Aorta (tissue), 5 donors: ENCODE measurements at places on chromosomes 16 and 17. TPM values are rescaled to one million over a fixed set of nuclear protein-coding genes. Genes with fewer than 3 reads are reported as not detected.
A peak's percentile ranks its signal among the peaks of the same experiment; 100 is the strongest.

Gene CD300E
- total RNA-seq: 2.8 TPM

Gene HOXB3
- total RNA-seq: 62.9 TPM

Gene PIRT
- 0.18 TPM for total RNA-seq

Gene KRT39
- total RNA-seq: not detected

GRCh38 chr17:57724026-57724728 is 20.9 kb downstream of the CCDC182 start:
- no peak for DNase-seq

DNA sequence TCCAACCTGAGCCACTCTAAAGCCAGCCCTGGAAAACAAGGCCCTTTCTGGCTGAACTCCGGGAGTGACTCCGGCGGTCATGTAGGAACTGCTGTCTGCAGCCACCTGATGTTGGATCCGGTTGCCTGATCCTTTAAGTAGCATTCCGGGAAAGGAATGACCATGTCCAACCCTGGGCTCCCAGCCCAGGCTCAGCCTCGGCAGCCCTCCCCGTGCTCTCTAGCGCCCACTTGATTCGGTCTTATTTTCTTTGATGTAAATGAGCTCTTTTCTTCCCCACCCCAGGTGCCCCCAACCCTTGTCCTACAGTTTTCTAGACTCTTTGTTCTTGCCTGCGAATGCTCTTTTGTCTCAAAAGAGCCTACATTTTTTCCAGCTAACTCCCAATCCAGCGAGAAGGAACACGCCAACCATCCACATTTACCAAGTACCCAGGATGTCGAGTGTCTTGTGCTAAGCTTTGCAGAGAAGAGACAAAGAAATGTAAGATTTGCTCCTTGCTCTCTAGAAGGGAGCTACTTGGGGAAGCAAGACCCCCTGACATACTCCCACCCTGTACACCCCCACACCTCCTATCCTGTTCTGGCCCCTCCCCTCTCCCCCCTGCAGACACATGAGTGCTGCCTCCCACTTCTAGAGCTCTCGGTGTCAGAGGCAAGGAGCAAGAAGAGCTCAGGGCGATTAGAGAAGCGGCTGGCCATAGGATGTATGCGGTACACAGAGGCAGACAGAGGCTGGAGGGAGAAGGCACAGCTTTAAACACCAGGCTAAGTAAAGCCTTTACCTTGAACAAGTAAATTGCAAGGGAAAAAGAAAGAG is 53.8 kb downstream of the COG7 start:
- DNase-seq: no peak

- DNase-seq: no peak
These were observed 63.5 kb downstream of the PCTP start for GRCh38 chr17:55814377-55814776.

DNA sequence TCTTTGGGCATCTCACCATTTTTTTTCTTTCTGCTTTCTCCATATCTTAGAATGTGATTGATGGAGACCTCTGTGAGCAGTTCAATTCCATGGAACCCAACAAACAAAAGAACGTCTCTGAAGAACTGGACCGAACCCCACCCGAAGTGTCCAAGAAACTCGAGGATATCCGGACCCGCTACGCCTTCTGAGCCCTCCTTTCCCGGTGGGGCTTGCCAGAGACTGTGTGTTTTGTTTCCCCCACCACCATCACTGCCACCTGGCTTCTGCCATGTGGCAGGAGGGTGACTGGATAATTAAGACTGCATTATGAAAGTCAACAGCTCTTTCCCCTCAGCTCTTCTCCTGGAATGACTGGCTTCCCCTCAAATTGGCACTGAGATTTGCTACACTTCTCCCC is 48.0 kb downstream of the SF3B3 start:
- DNase-seq: peak; percentile 27

- no peak for DNase-seq
These were observed 336.1 kb downstream of the MAF start for GRCh38 chr16:79264237-79265109.

DNA sequence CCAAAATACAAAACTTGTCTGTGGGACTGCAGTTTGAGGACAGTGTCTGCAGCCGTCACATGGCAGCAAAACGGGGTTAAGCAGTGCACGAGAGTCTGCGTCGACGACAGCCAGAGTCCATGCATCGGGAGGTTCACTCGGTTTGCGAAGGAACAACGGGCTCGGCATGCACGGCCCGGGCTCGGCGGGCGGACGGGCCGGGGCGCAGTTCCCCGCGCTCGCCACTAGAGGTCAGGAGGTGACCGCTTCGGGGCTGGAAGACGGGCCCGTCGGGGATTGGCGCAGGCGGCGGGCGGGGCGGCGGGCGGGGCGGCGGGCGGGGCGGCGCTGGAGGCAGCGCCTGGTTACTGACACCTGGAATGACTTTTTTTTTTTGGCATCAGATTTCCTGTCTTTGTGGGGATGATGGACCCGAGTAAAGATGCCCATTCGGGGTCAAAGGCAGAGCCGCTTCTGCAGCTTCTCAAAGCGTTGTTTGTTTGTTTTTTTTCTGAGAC is 6.5 kb downstream of the SCGB1C2 start:
- peak; percentile 86 for DNase-seq

- no peak for DNase-seq
These were observed 2.1 kb downstream of the CFAP20 start for GRCh38 chr16:58127033-58127556.

GRCh38 chr16:11533588-11533987 is 53.1 kb downstream of the LITAF start:
- DNase-seq: no peak

- DNase-seq: no peak
These were observed 15.3 kb downstream of the LCMT1 start for GRCh38 chr16:25126820-25127232.

DNA sequence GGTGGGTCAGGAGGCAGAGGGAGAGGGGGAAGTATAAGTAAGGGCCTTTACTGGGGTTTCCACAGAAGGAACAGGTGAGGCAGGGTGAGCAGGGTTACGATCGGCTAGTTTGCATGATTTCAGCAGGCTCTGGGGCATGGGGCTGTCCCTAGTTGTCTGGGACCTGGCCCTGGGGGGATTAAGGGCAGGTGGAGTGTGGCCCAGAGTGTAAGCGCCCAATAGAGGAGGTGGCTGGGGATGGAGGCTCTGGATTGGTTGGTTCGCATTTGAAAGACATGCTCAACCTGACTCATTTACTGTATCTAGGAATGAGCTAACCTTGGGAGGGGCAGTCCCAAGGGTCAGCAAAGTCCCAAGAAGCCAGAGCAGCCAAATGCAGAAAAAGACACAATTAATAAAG is 230.3 kb downstream of the MAP2K4 start:
- no peak for DNase-seq
